GM12892 (cell line): ENCODE measurements at places on chromosomes 16 and 17.

GRCh38 chr17:73211745-73212144, 18.9 kb downstream of the COG1 start:
- DNase-seq, result no peak

GRCh38 chr17:73519714-73520368, 124.4 kb downstream of the SDK2 start:
- no peak for DNase-seq

DNA sequence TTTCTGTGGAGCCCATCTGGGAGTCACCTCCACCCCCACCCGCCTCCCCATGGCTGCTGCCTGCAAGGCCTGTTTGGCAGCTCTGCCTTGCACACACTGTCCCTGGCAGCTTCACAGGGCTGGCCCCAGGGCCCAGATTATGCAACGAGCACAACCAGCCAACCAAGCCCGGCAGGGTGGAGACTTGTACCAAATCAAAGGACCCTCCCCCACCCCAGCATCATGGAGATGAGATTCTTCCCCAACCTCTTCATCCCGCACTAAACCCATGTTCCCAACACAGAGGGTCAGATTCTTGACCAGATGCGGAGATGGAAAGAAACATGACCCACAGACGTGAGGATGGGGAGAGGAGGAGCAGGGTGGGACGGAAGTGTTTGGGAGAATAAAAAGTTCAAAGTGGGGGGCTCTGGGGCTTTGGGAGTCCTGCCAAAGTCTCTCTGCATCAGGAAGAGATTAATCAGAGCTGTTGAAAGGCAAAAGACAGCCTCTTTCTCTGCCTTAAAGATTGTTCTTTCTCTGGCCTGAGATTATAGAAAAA, 3.8 kb downstream of the SMARCD2 start:
- DNase-seq, result no peak

DNA sequence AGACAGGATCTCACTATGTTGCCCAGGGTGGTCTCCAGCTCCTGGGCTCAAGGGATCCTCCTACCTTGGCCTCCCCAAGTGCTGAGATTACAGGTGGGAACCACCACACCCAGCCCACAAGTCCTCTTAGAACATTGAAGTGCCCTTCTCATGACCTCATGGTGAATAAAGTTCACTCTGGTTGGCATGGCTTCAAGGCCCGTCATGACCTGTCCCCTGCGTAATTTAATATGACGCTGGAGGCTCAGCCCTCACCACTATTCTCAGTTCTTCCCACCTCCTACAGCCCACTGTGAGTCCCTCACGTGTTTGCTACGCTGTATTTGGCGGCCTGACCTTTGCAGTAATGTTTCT, 1.9 kb downstream of the ENDOV start:
- DNase-seq, result no peak

DNA sequence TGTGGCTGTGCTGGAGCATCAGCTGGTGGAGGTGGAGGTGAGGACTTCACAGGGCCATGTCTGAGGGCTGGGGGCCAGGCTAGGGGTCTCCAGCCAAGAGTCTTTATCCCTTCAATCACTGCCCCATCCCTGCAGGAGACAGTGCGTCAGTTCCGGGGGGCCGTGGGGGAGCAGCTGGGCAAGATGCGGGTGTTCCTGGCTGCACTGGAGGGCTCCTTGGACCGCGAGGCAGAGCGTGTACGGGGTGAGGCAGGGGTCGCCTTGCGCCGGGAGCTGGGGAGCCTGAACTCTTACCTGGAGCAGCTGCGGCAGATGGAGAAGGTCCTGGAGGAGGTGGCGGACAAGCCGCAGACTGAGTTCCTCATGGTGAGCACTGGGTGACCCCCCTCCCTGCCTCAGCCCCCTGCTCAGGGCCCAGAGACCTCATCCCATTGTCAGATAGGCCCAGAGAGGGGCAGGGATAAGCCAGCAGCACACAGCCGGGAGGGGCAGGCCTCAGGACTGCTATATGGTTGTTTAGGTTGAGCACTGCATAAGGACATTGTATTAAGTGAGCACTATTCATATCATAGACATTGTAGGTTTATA, 2.3 kb upstream of the PYDC1 start:
- DNase-seq, result no peak

DNA sequence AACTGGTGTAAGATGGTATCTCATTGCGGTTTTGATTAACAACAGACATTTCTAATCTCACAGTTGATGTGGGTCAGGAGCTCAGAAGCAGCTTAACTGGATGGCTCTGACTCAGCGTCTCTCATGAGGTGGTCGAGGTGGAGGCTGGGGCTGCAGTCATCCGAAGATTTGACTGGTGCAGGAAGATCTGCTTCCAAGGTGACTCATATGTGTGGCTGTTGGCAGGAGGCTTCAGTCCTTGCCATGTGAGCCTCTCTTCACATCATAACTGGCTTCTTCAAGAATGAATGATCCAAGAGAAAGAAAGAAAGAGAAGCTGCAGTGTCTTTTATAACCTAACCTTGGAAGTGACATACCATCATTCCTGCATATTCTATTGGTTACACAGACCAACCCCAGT, 376.1 kb downstream of the SEC14L1 start:
- no peak for DNase-seq

DNA sequence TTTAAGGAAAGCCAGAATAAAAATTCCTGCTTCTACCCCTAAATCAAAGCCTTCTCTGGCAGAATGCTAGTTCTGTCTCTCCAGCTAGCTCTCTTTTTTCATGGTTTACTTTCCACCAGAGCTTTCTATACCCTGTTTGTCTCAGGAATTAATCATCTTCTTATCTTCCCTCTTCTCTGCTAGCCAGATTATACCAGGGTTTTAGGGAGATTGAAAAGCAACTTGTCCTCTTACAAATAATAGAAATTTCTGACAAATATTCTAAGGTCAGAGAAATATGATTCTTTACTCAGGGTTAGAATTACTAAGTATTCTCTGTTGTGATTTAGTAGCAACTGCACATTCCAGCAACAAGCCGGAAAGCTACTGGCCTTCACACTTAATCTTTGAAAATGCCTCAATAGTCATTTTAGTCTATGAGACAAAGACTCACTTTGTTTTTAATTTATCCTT, 166.4 kb downstream of the TANC2 start:
- no peak for DNase-seq

- no peak for DNase-seq
Observed at GRCh38 chr17:60296177-60296576, 95.8 kb downstream of the USP32 start.

- DNase-seq, result no peak
Observed at GRCh38 chr16:27366687-27367460, 35.1 kb upstream of the IL21R start.
